ENCODE measurements at places on chromosomes 7 and 10.

GRCh38 chr10:79322616-79323543 is 24.4 kb upstream of the PPIF start:
- no peak for DNase-seq

GRCh38 chr10:85643845-85644525 is 722.6 kb downstream of the GRID1 start:
- peak; percentile 95 for DNase-seq

DNA sequence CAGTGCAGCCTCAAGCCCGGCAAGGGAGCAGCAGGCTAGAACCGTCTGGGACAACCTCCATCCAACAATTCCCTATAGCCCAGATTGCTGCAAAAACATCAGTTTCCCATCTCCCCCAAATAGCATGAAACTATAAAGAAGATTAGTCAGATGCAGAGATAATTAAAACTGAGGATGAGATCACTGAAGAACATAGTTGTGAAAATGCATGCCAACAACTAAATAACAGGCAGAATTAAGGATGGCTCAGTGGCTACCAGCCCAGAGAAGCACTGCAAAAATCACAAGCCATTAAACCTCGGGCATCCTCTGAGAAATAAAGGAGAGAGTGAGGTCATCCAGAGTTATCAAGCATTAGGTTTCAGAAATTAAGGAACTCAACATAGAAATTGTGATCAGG is 427.1 kb downstream of the TNS3 start:
- no peak for DNase-seq

DNA sequence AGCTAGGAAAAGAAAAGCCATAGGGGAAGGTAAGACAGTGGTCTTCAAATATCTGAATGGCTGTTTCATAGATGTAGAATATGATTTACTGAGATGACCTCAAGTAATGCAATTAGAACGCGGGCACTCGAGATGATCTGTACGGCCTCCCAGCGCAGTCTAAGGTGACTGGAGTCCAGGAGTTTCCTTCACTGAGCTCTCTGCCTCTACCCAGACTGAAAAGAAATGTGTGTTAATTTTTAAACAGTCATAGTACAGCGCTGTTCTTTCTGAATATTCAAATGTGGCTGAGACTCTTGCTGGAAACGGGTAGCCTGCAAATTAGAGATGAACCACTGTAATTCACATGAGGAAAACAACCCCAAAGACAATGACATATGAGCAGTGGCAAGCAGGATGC is 562.4 kb upstream of the AUTS2 start:
- no peak for DNase-seq

- DNase-seq = no peak
Observed at GRCh38 chr10:26739071-26739631, 41.6 kb downstream of the PDSS1 start.

DNA sequence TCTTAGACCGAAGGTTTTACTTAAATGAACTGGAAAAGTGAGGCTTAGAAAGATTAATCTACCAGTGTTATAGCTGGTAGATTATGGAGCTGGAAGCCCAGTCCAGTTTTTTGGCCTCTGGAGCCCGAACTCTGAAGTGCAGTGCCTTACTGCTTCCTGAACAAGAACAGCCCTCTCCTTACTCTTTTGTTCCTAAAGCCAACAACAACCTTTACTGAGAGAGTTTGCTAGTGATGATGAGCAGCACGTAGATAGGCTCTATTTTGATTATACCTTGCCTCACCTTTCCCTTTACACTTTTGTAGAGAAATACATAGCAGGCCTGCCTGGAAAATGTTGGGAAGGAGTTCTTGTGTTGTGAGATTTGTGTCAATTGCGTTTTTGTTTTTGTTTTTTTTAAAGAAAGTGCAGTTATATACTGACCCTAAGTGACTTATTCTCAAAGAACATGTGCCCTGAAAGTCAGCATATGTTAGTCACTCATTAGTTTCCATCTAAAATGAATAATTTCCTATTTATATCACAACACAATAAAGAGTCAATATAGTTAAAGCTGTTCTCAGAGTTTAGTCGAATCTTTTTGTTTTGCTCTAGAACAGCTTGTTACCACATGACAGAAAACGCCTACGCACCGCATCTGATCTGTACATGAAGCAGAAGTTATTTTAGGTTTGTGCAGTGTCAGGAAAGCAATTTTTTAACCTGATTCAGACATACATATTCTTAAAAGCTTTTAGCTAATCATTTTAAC is 33.0 kb downstream of the PLEKHA1 start:
- no peak for DNase-seq

- DNase-seq = no peak
Observed at GRCh38 chr10:89625041-89625765, 19.8 kb downstream of the PANK1 start.

GRCh38 chr7:69882269-69882668 is 284.0 kb downstream of the AUTS2 start:
- no peak for DNase-seq

- no peak for DNase-seq
Observed at GRCh38 chr7:22613496-22613895, 113.5 kb upstream of the IL6 start.

DNA sequence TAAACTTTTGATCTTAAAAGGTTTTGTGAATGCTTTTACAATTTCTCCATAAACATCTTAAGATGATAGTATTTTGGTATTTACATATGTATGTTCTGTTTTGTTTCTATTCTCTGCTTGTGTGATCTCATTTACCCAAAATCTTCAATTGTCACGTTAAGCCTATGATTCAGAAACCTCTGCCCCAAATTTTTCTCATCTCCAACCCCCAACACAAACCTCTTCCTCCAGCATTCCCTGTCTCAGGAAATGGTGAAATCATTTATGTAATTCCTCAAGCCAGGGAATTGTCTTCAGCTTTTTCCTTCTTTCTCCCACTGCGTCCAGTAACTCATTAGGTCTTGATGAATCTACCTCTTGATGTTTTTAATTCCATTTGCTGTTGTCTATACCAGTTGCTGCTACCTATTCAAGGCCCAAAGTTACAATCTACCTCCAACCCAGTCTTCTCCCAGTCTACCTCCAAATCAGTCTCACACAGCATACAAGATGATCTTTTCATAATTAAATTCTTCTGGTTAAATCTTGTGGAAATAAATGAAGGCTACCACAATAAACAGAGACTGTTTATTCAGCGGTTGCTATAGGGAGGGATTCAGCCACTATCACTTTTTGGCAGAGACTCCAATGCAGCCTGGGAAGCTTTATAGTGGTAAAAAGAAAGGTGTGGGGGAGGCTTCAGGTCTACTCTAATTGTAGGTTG is 5.8 kb downstream of the CFAP69 start:
- DNase-seq = no peak

GRCh38 chr10:62284221-62284620 is 15.6 kb upstream of the RTKN2 start:
- DNase-seq = no peak

GRCh38 chr7:54426406-54426805 is 115.8 kb upstream of the VSTM2A start:
- DNase-seq = no peak

- DNase-seq = peak; percentile 2
Observed at GRCh38 chr7:30717181-30717580, 34.8 kb upstream of the INMT start.

DNA sequence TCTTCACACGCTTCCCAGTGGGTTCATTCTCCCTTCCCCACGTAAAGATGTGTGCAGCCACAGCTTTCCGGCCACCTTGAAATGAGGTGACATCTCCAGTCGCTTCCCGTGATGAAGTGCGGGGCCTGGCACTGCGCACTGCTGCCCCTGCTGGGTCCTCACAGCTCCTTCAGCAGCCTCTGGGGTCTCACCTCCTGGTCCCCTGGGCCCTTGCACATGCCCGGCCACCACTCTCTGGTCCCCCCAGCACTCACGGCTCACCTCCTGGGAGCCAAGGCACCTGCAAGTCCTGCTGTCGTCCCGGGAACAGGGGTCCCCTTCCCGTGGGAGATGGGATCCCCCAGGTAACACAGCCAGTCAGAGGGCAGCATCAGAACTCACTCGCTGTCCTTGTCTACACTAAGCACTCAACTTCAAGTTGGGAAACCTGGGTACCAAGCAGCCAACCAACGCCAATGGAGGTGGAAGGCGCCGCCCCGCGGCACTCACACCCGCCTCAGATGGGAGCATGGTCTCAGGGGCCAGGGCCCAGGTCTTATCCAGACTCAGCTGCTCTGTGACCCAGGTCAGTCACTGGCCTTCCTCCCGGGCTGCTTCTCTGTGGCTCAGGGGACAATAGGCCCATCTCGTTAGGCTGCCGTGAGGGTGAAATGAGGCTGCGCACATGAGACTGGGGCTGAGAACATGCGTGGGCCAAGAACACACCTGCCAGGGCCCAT is 176.2 kb downstream of the PTPRN2 start:
- no peak for DNase-seq

DNA sequence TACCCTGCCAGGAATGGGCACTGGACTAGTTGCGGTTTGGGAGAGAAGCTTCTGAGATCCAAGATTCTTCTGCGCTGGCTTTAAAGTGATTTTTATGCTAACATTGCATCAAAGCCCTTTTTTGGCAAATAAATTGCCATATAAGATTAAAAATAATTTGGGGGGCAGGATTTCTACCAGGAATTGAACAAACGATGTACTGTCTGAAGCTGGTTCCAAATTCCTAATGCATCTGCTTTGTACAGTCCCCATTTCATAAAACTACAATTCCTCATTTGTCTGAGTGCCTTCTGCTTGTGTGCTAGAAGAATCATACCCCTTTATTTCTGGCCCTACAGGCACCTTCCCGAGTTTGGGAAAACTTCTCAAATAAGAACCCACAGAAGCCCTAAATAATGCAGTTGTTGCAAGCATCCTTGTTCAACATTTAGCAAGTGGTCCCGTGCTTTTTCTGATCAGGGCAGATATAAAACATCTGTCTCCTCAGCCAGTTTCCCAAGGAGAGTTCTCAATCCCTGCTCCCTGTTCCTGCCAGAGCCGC is 349.7 kb downstream of the PTEN start:
- no peak for DNase-seq

- no peak for DNase-seq
Observed at GRCh38 chr10:90579602-90580242, 278.1 kb downstream of the HTR7 start.

DNA sequence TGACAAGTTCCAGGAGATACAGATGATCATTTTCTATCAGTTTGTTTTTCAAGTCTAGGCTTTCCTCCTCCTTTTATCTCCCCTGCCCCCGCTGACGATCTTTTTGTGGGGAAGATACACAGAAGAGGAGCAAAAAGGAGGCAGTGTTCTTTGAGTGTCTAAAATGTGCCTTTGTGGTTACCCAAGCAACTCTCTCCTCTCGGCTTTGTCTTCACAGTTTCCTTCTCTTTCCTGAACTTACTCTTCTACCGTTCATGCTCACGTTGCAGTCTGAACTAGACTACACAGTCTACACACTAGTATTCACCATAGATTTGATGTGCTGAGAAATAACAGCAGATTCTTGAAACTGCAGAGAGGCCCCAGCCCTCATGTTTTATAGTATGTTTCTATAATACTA is 23.6 kb downstream of the CEP41 start:
- DNase-seq = no peak

GRCh38 chr10:69685802-69686585 is 55.9 kb downstream of the FAM241B start:
- no peak for DNase-seq

Measured in kidney capillary endothelial cell (primary cell).